ENCODE measurements at places on chromosomes 13 and 19. TPM values are rescaled to one million over a fixed set of nuclear protein-coding genes. Genes with fewer than 3 reads are reported as not detected.
A peak's percentile ranks its signal among the peaks of the same experiment; 100 is the strongest.

DNA sequence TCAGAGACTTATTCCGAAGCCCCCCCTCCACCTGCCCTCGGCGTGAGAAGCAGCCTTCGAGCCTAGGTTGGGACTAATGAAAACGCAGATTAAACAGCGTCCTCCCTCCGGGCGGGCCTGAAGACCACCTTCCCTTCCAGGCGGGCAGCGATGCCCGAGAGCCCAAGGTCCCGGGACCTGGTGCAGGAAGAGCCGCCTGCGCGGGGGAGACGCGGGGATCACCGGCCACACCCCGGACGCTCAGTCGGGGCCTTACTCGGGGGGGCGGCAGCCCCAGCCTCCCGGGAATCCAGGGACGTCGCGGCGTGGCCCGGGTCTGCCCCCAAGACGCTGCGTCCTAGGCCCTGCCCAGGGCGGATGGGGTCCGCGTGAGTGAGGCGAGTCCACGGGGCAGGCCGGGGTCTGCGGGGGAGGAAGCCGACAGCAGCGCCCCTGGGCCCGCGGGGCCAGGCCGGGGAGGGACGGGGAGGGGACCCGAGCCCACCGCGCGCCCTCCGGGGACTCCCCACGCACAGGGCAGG, 33.3 kb upstream of the SPACA7 start:
- no peaks in the 10 kb centered on the region for H3K4me1 ChIP-seq
- no peaks in the 10 kb centered on the region for H3K36me3 ChIP-seq
- no peak overlapping the region for H3K4me3 ChIP-seq
- H3K27me3 ChIP-seq, result peaks cover 29% of the 10 kb centered on the region

GRCh38 chr13:69477451-69477850, 630.2 kb upstream of the ATXN8OS start:
- H3K27ac ChIP-seq, result no peak overlapping the region
- no peaks in the 10 kb centered on the region for H3K4me1 ChIP-seq
- H3K27me3 ChIP-seq, result no peaks in the 10 kb centered on the region
- H3K36me3 ChIP-seq, result no peaks in the 10 kb centered on the region

Gene SRRM5
- 2.2 TPM for total RNA-seq

Gene LILRA5
- total RNA-seq, result 1.6 TPM

GRCh38 chr19:44585371-44586133, 27.8 kb upstream of the IGSF23 start:
- no peak overlapping the region for H3K27ac ChIP-seq
- H3K27me3 ChIP-seq, result peaks cover 12% of the 10 kb centered on the region
- no peaks in the 10 kb centered on the region for H3K4me1 ChIP-seq
- DNase-seq, result no peak

- no peaks in the 10 kb centered on the region for H3K36me3 ChIP-seq
- H3K4me3 ChIP-seq, result no peak overlapping the region
These were observed 12.2 kb downstream of the WIZ start for GRCh38 chr19:15437355-15438123.

DNA sequence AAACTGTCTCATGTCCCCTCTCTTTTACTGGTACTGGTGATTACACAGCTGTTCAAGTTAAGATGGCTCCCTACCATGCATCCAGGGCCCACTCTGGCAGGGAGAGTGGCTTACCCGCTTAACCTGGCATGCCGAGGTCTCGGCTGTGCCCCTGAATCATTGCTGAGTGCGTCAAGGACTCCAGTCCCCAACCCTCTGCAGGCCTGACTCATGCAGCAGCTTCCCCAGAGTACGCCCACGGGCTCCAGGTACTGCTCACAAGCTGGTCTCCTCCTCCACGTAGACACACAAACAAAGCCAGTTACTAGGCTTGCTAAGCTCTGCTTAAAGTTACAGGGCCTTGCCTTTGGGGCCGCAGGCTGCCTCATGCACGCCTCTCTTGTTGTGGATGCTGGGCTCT, 447.4 kb downstream of the COG6 start:
- H3K27ac ChIP-seq, result no peak overlapping the region
- no peak overlapping the region for H3K4me3 ChIP-seq
- no peaks in the 10 kb centered on the region for H3K4me1 ChIP-seq
- no peaks in the 10 kb centered on the region for H3K36me3 ChIP-seq
- no peaks in the 10 kb centered on the region for H3K27me3 ChIP-seq

GRCh38 chr19:37114001-37114400, 35.8 kb downstream of the ZNF420 start:
- DNase-seq, result no peak

DNA sequence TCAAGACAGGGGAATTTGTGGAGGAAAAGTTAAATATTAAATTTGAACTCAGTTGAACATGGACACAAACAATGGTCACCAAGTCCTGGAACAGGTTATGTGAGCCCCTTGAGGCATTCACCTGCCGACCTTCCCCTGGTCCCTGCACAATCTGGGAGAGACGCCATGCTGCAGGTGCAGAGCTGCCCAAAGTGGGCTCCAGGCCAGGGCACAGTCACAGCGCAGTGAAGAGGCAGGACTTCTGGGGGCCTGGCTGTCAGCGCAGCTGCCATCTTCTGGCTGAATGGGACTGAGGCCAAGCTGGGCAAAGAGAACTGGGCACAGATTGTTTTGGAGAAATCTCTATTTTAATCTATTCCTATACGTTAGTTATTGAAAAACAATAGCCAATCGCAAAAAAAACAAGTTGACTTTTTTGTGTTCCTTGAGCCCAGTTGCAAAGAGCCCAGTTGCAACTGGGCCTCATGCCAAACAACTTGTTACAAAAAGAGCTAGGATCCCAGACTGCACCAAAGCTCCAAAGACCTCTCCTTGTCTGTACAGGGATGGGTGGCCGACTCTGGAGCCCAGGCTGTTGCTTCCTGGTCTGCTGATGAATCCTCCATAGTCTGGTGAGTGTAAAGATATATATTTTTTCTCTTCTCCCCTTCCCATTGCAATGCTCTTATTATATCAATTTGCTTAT, 1.2 kb upstream of the ZNF626 start:
- no peaks in the 10 kb centered on the region for H3K36me3 ChIP-seq
- no peaks in the 10 kb centered on the region for H3K27me3 ChIP-seq
- no peak overlapping the region for H3K4me3 ChIP-seq
- peaks cover 13% of the 10 kb centered on the region for H3K4me1 ChIP-seq
- no peak for DNase-seq

GRCh38 chr19:1853295-1854038, 5.2 kb upstream of the REXO1 start:
- H3K4me3 ChIP-seq, result no peak overlapping the region
- no peaks in the 10 kb centered on the region for H3K27me3 ChIP-seq
- H3K27ac ChIP-seq, result peak overlapping the region; percentile 71
- H3K4me1 ChIP-seq, result peaks cover 71% of the 10 kb centered on the region

- no peak for DNase-seq
- H3K4me3 ChIP-seq, result peak overlapping the region; percentile 76
- no peaks in the 10 kb centered on the region for H3K27me3 ChIP-seq
- peaks cover 31% of the 10 kb centered on the region for H3K4me1 ChIP-seq
- H3K27ac ChIP-seq, result peak overlapping the region; percentile 90
These were observed 887 bp downstream of the CDADC1 start for GRCh38 chr13:49248622-49249002.

Gene SLC10A2
- 3.0 TPM for total RNA-seq

DNA sequence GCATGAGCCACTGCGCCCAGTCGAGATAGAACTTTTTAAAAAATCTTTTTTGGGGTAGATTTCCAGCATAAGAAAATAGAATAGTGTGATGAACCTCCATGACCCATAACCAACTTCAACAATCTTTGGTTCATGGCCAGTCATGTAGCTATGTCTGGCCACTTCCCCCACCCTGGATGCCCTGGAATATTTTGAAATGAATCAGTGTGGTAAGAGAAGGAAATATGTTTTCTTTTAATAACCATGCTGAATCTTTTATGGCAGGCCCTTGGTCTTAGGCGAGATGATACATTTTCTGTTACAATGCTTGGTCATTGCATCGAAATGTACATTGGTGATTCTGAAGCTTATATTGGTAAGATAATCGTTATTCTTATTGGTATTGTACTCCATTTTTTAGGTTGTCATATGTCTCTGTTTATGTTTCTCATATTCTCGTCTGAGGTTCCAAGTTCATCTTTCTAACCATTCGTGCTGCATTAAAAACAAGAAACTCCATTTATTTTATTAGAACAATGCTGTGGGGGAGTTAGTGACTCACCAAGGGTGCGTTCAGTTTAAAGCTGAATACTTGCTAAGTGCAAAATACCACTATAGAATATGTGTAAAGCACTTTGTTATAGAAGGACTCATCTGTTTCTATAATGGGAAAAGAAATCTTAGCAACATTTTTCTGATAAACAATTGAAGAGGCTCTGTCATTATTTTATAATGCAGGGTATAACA, 16.4 kb upstream of the UPF3A start:
- no peak overlapping the region for H3K4me3 ChIP-seq
- no peak for DNase-seq
- no peaks in the 10 kb centered on the region for H3K4me1 ChIP-seq
- no peak overlapping the region for H3K27ac ChIP-seq
- H3K27me3 ChIP-seq, result no peaks in the 10 kb centered on the region
- H3K36me3 ChIP-seq, result peaks cover 71% of the 10 kb centered on the region

- H3K4me1 ChIP-seq, result no peaks in the 10 kb centered on the region
- no peak for DNase-seq
- H3K27ac ChIP-seq, result no peak overlapping the region
- no peaks in the 10 kb centered on the region for H3K36me3 ChIP-seq
- no peaks in the 10 kb centered on the region for H3K27me3 ChIP-seq
- H3K4me3 ChIP-seq, result no peak overlapping the region
These were observed 1498.4 kb downstream of the EFNB2 start for GRCh38 chr13:105037110-105037509.

- no peak overlapping the region for H3K4me3 ChIP-seq
- H3K36me3 ChIP-seq, result no peaks in the 10 kb centered on the region
- H3K27me3 ChIP-seq, result no peaks in the 10 kb centered on the region
- H3K4me1 ChIP-seq, result no peaks in the 10 kb centered on the region
These were observed 223.6 kb downstream of the DACH1 start for GRCh38 chr13:71643448-71643860.

Gene NTN5
- total RNA-seq, result 0.41 TPM

GRCh38 chr13:61142506-61142905, 273.1 kb downstream of the PCDH20 start:
- no peak for DNase-seq
- no peak overlapping the region for H3K27ac ChIP-seq
- no peaks in the 10 kb centered on the region for H3K27me3 ChIP-seq
- no peak overlapping the region for H3K4me3 ChIP-seq
- no peaks in the 10 kb centered on the region for H3K4me1 ChIP-seq

DNA sequence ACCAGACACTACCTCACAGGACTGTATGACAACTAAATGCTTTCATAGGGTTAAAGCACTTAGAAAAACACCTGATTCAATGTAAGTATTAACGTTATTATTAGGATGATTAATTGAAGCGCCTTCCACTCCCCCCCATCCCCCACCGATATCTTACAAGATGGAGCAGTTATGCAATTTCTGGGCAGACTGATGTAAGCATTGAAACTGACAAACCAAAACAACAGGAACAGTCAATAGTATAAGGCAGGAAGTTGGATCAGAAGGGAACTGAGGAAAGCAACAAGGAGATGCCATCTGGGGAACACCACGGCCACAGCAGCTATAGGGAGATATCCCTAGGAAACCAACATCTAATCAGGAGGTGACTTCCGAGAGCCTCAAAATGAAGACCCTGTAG, 3.8 kb downstream of the LCP1 start:
- H3K4me1 ChIP-seq, result peaks cover 12% of the 10 kb centered on the region
- H3K4me3 ChIP-seq, result no peak overlapping the region
- H3K27me3 ChIP-seq, result no peaks in the 10 kb centered on the region
- no peaks in the 10 kb centered on the region for H3K36me3 ChIP-seq
- DNase-seq, result no peak

DNA sequence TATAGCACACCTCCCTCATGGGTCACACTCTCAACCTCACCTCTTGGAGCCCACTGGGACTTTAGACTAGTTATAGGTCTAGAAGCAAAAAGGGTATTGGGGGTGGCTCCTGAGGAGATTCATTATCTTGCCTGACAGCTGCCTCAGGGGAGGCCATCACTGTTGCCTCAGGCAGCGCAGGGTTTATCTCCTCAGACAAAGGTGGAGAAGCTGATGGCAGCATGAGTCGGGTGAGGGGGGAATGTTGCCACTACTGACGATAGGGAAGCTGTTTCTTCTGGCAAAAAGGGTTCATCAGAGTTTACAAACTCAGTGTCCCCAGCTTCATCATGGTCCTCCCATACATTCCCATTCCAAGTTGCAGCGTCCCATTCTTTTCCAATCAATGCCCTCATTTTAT, 562.4 kb downstream of the IRS2 start:
- H3K4me3 ChIP-seq, result no peak overlapping the region
- no peaks in the 10 kb centered on the region for H3K27me3 ChIP-seq
- H3K4me1 ChIP-seq, result no peaks in the 10 kb centered on the region
- no peaks in the 10 kb centered on the region for H3K36me3 ChIP-seq
- no peak for DNase-seq
- H3K27ac ChIP-seq, result no peak overlapping the region

- H3K27ac ChIP-seq, result peak within 1 kb of the TSS; percentile 95
- peaks cover 29% of the 10 kb centered on the region for H3K4me1 ChIP-seq
- no peaks in the 10 kb centered on the region for H3K27me3 ChIP-seq
- DNase-seq, result peak; percentile 99
- peak within 1 kb of the TSS; percentile 80 for H3K4me3 ChIP-seq
These were observed at the start of gene CHMP2A for GRCh38 chr19:58554494-58555368. Gene CHMP2A, minus strand, starts transcription at chr19:58555105. Its CDS starts 893 bp downstream, at chr19:58554212.

Gene ADGRE2
- total RNA-seq, result 1.00 TPM

DNA sequence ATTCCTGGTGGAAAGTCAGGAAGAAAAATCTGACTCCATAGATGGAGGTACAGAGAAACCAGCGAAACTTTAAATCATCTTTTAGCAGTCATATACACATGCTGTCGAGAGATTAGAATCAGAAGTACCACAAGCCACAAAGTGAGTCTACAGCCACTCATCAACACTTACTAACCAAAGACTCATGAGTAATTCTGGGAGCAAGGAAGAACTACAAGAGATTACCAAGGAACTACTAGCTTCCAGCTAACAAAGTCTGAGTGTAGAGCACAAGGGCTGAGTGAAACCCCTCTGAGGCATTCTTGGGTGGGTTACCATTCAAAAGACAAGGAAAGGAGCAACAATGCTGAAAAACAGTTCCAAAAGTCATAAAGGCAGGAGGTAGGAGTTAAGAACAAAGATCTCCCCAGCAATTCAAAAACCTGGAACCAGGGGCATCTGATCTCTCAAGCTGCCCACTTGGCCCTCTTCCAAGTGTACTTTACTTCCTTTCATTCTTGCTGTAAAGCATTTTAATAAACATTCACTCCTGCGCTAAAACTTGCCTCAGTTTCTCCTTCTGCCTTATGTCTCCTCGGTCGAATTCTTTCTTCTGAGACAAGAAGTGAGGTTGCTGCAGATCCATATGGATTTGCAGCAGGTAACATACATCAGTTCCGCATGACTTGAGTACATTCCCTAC, 13.0 kb downstream of the RBM26 start:
- H3K27ac ChIP-seq, result no peak overlapping the region
- H3K36me3 ChIP-seq, result peaks cover 6% of the 10 kb centered on the region
- peaks cover 11% of the 10 kb centered on the region for H3K4me1 ChIP-seq
- no peaks in the 10 kb centered on the region for H3K27me3 ChIP-seq

DNA sequence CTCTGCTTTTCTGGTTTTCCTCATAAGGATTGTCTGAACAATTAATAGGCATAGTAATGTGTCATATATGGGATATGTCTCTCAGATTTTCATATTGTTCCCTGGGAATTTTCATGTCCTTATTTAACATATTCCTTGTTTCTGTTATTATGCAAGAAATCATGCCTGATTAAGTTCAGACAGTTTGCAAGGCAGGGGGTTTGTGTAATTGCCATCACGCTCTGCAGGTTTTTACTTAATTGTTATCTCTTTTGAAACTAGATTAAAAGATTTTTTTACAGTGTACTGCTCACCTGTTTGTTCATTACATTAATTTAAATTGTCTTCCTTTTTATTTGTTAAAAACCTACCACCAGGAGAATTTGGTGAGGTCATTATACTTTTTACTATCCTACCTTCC, 1253.2 kb upstream of the PRR20A start:
- no peaks in the 10 kb centered on the region for H3K27me3 ChIP-seq
- no peak for DNase-seq
- no peak overlapping the region for H3K27ac ChIP-seq
- no peak overlapping the region for H3K4me3 ChIP-seq

Measured in transverse colon (tissue), 4 donors.